GM23248 (cell line): ENCODE measurements at places on chromosomes 11 and 22. TPM values are rescaled to one million over a fixed set of nuclear protein-coding genes. Genes with fewer than 3 reads are reported as not detected.
A peak's percentile ranks its signal among the peaks of the same experiment; 100 is the strongest.

MS4A14 gene
- not detected in 2 replicates for polyA plus RNA-seq

NAV2 gene
- polyA plus RNA-seq, result 4.1 and 5.7 TPM in 2 replicates

PDGFB gene
- 0.14 and 0.49 TPM in 2 replicates for polyA plus RNA-seq

FAM180B gene
- not detected in 2 replicates for polyA plus RNA-seq

COPB1 gene
- polyA plus RNA-seq, result 192 and 199 TPM in 2 replicates

DNA sequence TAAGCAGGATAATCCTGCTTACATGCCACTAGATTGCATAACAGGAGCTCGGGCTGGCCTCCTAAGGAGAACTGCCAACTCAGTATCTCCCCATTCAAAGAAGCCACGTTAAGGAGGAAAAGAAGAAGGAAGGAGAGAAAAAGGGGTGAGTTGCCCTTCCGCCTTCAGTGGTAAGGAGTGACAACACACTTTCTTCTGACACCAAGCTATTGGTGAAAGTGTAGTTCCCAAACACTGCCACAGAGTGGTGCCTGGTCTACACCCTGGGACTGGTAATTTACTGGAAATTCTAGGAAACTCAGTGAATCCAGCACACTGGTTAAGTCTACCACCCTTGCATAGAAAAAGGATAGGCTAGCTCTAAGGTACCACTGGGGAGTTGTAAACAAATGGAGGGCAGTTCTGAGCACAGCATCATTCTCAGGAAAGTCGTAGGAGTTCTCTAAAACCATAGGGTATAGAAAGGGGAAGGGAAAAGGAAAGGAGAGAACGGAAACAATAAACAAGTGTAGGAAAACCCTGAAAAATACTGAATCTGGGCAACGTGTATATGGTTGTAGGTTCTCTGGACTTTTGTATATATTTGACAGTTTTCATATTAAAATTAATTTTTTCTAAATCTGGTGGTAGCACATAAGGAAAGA is 58.2 kb downstream of the RRAS2 start:
- DNase-seq, result peak; percentile 84

DNA sequence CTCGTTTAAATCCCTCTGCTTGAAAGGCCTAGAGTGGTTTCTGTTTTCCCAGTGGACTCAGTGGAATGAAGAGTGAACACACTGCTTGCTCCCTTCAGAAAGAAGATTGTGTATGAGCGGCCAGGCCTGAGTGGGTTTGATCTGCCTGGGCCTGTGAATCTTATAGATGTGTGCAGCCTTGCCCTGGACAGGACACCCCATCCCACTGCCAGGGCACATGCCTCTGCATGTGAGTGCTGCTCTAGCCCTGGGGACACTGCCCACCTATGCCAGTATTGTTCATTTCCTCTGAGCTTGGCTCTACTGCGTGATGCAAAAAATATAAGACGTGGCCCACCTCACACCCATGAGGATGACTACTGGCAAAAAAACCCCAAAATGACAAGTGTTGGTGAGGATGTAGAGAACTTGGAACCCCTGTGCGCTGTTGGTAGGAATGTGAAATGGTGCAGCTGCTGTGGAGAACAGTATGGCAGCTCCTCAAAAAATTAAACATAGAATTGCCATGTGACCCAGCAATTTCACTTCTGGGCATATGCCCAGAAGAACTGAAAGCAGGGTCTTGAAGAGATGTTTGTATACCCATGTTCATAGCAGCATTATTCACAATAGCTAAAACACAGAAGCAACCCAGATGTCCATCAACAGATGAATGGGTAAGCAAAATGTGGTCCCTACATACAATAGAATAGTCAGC is 27.3 kb upstream of the NECTIN1 start:
- no peak for DNase-seq

- no peak for DNase-seq
These were observed 51.7 kb upstream of the RCN1 start for GRCh38 chr11:32039149-32039548.

- no peak for DNase-seq
These were observed 19.6 kb downstream of the NAT10 start for GRCh38 chr11:34124885-34125668.

- DNase-seq, result no peak
These were observed 27.5 kb downstream of the ZBTB16 start for GRCh38 chr11:114087025-114087424.

DNA sequence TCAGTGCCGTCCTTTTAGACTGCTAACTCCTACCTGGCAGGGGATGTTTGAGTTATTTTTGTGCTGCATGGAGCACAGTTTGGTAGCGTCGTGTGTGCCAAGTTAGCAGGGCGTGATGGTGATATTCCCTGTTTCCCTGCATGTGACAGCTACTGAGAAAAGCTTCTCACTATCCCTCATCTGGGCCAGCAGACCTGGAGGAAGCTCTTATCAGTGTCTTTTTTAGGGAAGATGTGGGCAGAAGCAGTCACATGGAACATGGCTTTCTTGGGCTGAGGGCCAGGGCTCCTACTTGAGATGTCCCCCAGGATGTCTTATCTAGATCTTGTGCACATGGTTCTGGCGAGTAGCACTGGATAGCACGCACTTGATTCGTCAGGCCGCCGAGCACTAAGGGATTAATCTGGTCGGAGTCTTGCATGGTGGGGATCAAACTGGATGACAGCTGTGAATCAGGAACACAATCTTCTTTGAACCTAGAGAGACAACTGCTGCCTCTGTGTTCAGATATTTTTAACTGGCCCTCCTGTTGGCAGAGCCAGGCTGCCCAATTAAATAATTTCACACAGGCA is 33.8 kb downstream of the TECTA start:
- no peak for DNase-seq

DNA sequence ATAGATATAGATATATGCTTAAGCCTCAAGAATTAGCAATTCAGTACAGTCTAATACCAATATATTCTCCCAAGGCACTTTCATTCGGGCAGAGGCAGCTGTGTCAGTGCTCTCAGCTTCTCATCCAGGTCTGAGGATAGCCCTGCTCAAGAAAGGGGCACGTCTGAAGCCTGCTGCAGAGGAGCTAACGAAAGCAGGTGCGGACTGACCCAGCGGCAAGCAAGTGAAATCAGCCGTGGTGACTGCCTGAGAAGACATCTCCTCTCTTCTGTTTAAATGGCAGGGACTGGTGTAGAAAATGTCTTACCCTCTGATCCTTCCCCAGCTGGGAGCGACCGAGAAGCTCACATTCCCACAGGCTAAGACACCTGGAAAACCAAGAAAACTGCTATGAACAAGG is 468.6 kb downstream of the BRD1 start:
- DNase-seq, result no peak

GRCh38 chr11:9701799-9702198 is 37.9 kb downstream of the SWAP70 start:
- no peak for DNase-seq

DNA sequence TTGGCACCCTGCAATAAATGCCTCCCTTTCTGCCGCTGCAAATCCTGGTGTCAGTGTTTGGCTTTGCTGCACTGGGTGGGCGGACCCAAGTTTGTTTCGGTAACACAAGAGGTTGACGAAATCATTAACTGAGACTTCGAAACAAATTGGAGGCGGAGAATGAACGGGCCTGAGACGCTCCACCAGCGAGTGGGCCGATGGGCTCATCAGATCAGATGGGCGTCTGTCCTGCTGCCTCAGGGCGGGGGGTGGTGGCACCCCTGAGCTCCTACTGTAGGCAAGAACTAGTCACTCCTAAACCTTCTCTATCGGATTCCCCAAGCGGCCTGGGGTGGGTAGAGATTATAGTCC is 918 bp upstream of the CAPN5 start:
- DNase-seq, result peak; percentile 88

- DNase-seq, result peak; percentile 25
These were observed 58.3 kb downstream of the SIK3 start for GRCh38 chr11:117039900-117040299.

- DNase-seq, result no peak
These were observed 129.6 kb upstream of the POU2AF2 start for GRCh38 chr11:111115890-111116289.

GRCh38 chr11:116384407-116384806 is 388.4 kb downstream of the BUD13 start:
- DNase-seq, result no peak

DNA sequence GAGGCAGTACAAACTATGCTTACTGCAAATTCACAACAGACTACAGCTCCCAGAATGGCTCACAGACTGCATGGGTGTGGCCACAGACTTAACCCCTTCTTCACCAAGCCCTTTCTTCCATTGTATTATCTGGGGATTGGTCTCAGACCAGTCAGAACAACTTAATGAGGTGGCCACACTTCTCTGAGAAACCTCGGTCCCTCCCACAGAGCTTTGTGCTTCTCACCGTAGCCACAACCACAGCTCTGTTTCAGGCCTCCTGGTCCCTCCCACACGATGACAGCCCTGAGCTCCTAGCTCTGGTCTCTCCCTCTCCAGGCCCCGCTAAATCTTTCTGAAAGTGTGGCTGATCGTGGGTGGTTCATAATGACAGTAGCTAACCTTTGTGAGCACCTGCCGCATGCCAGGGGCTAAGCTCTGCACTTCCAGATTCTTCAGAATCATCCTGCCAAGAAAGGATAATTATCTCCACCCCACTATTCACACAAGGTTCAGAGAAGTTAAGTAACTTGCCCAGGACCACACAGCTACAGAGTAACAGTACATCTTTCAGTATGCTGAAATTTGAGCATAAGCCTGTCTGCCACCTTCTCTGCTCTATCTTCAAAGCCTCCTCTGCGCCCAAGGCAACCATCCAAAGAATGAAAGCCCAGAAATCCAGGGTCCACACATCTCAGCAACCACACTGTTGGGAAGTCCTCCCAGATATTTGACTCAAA is 5.4 kb downstream of the PDE2A start:
- DNase-seq, result no peak
